ENCODE measurements at places on chromosomes 3 and 15. TPM values are rescaled to one million over a fixed set of nuclear protein-coding genes. Genes with fewer than 3 reads are reported as not detected.

COL6A5 gene
- not detected for total RNA-seq

ARHGAP31 gene
- 6.5 TPM for total RNA-seq

DNA sequence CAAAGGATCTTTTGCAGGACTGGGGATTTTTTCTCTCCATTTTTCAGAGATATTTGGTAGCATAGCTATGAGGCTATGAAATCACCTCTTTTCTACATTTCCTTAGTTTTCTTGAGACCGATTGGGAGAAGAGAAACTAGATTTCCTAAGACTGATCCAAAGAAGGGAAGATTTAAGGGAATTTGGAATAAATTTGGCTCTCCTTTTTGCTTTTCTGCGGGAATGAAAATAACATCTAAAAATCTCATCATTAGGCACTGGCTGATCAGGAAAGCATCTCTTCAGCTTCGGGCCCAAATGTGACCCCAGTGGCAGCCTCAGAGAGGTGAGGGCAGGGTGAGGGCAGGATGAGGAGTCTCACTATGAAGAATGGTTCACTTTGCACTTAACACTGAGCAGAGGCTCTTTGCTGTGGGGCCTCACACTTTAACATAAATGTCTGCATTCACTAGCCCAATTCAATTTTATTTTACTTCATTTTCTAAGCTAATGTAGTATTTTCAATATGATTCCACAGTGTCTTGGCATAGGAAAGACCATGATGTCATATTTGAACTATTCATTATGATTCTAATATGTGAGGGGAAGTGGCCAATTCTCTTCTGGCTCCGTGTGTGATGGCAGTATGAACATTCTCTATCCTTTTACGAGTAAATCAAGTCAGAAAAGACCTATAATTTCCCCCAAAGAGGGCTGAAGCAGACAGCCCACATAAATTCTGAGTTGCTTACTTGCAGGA, 193.2 kb downstream of the MEX3B start:
- no peak for DNase-seq

DNA sequence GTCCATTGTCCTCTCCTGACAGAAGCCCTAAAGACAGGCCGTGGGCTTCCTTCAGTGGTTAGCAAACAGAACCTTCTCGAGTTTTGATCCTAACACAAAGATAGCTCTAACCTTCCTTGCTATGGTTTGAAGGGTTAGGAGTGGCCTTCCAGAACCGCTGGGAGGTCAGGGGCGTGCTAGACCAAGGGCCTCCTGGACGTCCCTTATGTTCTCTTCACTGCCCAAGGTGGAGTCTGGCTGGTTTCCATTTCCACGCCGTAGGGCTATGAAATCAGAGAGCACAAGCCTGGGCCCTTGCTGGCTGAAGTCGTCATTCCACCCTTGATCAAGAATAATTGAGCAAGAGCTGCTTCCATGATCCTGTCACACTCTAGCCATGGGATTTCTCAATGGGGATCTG, 475.1 kb downstream of the SHQ1 start:
- no peak for DNase-seq

- no peak for DNase-seq
Measured at GRCh38 chr3:70218471-70218870, 94.0 kb downstream of the MDFIC2 start.

DNA sequence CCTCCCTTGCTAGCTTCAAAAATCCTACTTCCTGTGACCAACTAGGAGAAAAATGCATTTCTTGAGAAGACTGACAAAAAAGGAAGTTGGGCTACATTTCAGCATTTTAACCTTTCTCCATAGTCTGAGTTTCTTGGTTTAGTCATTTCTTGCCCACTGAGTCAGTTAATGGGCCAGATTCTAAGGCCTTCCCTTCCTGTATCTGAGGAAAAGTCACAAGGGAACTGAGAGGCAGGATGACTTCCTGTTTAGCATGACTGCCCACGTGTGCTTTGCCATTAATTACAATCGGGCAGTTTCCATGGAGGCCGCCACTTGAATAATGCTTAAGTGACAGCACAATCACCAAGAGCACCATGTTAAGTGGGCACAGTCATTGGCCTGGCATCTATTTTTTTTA, 794.4 kb upstream of the LMCD1 start:
- DNase-seq = no peak

CLDN16 gene
- total RNA-seq = 0.45 TPM

CCDC39 gene
- 3.0 TPM for total RNA-seq

GRCh38 chr3:46564190-46565021, 1.7 kb downstream of the LRRC2 start:
- DNase-seq = no peak

DAZL gene
- total RNA-seq = 21.5 TPM
